SJSA1 (cell line): ENCODE measurements at places on chromosomes 12 and 14. TPM values are rescaled to one million over a fixed set of nuclear protein-coding genes. Genes with fewer than 3 reads are reported as not detected.

- peak; percentile 85 for DNase-seq
These were observed 80.8 kb upstream of the ACTN1 start for GRCh38 chr14:69059658-69060623.

DNA sequence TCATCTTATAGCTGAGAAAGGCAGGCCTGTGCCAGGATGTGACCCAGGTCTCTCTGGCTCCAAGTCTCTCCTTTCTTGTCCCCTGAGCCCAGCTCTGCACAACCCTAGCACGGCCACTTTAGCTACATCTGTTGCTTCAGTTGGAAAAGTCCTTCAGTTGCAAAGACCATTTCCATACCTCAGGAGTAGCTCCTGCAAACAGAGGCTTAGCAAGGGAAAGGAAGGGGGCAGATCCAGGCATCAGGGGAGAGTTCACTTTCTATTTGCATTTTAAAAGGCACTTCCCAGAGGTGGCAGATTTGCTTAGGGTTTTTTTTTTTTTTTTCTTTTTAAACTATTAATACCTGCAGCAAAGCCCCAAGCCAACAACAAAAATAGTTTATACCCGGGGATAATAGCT is 3.0 kb upstream of the PITPNM2 start:
- DNase-seq, result no peak

C14orf180 gene
- not detected in 2 replicates for total RNA-seq

RBM25 gene
- total RNA-seq, result 30.0 and 31.8 TPM in 2 replicates

- no peak for DNase-seq
These were observed 34.8 kb upstream of the TESC start for GRCh38 chr12:117134059-117134458.

CEBPE gene
- not detected in 2 replicates for total RNA-seq

DNA sequence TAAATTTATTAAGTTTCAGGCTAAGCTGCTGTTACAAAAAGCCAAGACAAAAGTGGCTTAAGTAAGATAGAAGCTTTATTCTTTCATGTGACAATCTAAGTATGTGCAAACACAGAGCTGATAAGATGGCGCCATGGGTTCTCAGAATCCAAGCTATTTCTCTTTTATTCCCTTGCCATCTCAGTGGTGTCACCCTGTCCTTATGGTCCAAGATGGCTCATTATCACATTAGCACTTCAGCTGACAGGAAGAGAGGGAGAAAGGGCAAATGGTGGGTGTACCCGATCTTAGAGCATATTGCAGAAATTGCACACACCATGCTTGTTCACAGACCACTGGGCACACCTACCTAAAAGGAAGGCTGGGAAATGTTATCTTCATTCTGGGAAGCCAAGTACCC is 211.7 kb downstream of the TMTC2 start:
- DNase-seq, result no peak

NFKBIA gene
- total RNA-seq, result 115 and 172 TPM in 2 replicates

DNA sequence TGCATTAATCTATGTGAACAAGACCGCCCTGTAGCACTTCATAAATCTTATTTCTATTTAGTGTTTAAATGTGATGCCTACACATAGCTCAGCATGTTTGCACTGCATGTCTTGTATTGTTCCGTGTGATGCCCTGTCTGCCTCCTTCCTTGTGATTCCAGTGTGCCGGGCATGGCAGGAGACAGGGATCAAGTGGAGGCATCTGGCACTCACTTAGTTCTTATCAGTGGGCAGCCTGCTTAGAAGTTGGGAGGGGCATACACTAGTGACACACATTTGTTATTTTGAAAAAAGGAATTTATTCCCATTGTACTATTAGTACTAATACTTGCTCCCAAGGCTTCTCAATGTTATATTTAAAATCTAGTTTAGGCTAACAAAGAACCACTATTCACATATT is 176.4 kb downstream of the KCNA5 start:
- DNase-seq, result no peak

PLEKHG7 gene
- not detected in 2 replicates for total RNA-seq

- peak; percentile 74 for DNase-seq
These were observed 9.5 kb downstream of the CDKN1B start for GRCh38 chr12:12726555-12727093.

GRCh38 chr12:116202433-116202832 is 75.1 kb downstream of the MED13L start:
- no peak for DNase-seq

GRCh38 chr14:94129758-94130414 is 482 bp upstream of the IFI27L2 start:
- no peak for DNase-seq
